ENCODE measurements at places on chromosomes 13 and 19.

- no peak for DNase-seq
These were observed 17.1 kb upstream of the ZSCAN4 start for GRCh38 chr19:57651654-57651996.

DNA sequence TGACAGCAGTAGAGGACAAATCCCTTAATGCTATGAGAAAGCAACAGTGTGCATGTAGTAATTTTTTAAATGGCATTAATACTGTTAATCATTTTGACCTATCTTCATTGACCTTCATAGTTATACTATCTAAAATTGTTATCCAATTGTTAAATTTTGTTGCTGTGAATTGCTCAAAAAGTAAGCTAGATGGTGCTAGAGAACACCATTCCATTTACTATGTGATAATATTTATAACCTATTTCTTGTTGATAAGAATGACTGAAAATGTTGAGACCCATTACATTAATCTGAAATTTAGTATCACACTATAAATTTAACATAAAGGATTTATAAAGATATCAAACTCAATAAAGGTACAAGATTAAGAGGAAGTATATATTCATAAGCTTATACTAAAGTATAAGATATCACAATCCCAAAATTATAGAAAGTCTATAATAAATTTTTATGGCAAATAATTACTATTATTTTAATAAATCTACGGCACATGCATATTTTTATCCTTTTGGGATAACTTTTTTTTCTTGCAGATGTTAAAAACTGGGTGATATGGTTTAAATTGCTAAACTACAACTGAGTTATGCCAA is 1573.3 kb downstream of the PCDH9 start:
- DNase-seq, result no peak

GRCh38 chr13:76527041-76527440 is 359.2 kb downstream of the KCTD12 start:
- no peak for DNase-seq

DNA sequence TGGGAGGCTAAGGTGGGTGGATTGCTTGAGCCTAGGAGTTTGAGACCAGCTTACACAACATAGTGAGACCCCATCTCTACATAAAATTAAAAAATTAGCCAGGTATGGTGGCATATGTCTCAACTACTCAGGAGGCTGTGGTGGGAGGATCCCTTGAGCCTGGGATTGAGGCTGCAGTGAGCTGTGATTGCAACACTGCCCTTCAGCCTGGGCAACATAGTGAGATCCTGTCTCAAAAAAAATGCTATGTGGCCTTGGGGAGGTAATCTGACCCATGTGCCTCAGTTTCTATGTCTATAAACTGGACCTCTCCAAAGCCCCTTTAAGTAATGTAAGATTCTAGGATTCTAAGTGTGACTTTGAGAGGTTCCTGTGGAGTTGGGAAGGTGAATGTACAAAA is 25.2 kb downstream of the ARL11 start:
- DNase-seq, result no peak

GRCh38 chr19:17136021-17136420 is 60.4 kb downstream of the MYO9B start:
- no peak for DNase-seq

DNA sequence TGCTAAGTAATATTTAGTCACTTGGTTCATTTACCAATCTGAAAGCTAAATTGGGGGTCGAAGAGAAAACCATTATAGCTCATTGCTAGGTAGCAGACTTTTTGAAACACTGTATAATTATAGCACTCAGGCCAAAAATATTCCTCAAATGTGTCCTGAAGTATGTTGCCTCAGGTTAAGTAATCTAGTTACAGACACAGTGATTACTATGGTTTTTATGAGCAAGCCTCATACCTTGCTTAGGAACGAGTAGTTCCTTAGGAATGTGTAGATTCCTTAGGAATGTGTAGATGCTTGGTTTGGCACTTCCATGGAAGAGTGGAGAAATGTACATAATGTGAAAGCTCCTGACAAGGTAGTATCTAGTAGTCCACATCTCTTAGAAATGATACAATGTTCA is 387.5 kb downstream of the LMO7 start:
- no peak for DNase-seq
